Body of pancreas (tissue), 4 donors: ENCODE measurements at places on chromosomes 3 and 15. TPM values are rescaled to one million over a fixed set of nuclear protein-coding genes. Genes with fewer than 3 reads are reported as not detected.

The HDC gene
- total RNA-seq = not detected

GRCh38 chr3:136177876-136178275 lies 18.3 kb downstream of the MSL2 start:
- DNase-seq = no peak

DNA sequence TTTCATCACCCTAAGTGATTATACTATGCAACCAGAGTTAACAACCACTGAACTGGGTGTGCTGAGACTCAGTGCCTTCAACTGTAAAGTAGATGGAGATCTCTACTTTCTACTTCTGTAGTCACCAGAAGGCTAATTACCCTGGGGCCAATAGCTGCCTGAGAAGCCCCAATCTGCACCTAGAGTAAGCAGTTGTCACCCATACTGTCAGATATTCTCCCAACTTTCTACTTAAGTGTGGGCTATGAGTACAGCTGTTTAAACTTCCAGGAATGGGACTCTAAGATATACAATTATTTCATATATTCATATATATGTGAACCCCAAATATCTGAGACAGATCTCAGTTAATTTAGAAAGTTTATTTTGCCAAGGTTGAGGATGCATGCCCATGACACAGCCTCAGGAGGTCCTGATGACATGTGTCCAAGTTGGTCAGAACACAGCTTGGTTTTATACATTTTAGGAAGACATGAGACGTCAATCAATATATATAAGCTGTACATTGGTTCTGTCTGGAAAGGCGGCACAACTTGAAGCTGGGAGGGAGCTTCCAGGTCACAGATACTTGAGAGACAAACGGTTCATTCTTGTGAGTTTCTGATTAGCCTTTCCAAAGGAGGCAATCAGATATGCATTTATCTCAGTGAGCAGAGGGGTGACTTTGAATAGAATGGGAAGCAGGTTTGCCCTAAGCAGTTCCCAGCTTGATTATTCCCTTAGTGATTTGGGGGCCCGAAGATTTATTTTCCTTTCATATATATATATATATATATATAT lies 41.9 kb downstream of the CCNL1 start:
- DNase-seq = no peak

DNA sequence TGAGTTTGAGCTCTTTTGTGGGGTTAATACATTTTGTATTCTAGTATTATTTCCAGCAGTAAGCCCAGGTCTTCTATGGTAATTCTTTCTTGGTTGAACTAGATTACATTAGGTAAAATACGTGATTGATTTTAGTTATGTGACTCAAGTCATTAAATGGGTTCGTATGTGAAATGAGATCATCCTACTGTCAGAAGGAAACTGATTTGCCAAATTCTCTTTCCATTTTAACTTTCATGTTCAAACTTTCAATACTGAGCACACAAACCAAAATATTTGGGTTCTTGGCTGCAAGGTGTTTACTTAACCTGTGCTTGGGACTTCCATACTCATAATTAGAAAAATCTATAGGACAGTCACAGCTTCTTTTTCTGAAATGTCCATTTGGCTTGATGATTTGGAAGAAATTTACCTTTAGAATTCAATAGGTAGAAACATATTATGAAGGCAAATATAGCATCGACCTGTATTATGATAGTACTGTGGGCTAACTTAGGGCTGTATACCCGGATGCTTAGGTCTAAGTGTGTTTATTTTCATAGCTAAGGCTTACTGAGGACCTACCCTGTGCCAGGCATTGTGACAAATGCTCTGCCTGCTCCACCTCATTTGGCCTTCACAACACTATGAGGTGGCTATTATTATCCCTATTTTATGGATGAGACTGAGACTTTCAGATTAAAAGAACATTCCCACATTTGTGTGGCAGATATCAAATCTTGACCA lies 631.8 kb upstream of the GRM7 start:
- DNase-seq = no peak

The OSBPL10 gene
- total RNA-seq = 27.0 TPM
